ENCODE measurements at places on chromosomes 16 and 17.

- no peak for DNase-seq
Observed at GRCh38 chr17:79985361-79985942, 50.2 kb downstream of the TBC1D16 start.

- DNase-seq = no peak
Observed at GRCh38 chr16:57071831-57072582, 20.4 kb upstream of the CPNE2 start.

- no peak for DNase-seq
Observed at GRCh38 chr16:3577302-3577752, at the start of gene NLRC3. NLRC3 (minus strand) TSS chr16:3577403; CDS start chr16:3565036, 12,367 bp downstream.

DNA sequence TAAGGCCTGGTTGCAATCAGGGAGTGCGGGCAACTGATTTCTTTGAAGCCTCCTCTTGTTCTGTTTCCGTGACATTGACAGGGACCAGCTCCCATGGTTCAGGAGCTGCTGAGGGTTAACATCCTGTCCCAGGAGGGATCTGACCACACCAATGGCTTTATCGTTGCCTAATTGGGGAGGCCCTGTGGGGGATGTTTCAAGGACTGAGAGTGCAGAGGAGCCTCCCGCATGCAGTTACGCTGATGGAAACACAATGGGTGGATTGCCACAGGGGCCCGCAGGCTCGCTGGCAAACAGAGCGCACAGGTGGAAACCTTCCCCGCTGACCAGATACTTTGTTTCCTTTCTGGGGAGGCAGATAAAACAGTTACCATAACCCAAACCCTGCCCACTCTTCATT, 23.8 kb upstream of the ABCC1 start:
- DNase-seq = no peak

DNA sequence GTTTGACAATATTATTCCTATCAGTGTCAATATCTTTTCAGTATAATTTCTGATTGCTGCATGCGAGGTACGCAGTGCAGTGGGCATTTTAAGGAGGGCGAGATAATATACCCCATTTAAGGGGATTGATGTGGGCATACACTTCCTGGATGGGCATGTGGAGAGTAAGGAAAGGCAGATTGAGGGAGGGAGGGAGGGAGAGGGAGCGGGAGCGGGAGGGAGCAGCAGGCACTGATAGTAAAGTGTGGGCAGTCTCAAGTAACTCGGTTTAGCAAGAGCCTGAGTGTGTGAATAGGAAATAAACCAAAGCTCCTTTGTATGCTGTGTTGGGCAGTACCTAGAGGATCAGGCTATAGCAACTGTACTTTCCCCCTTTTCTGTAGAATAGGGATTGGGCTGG, 5.1 kb downstream of the BPTF start:
- DNase-seq = no peak

DNA sequence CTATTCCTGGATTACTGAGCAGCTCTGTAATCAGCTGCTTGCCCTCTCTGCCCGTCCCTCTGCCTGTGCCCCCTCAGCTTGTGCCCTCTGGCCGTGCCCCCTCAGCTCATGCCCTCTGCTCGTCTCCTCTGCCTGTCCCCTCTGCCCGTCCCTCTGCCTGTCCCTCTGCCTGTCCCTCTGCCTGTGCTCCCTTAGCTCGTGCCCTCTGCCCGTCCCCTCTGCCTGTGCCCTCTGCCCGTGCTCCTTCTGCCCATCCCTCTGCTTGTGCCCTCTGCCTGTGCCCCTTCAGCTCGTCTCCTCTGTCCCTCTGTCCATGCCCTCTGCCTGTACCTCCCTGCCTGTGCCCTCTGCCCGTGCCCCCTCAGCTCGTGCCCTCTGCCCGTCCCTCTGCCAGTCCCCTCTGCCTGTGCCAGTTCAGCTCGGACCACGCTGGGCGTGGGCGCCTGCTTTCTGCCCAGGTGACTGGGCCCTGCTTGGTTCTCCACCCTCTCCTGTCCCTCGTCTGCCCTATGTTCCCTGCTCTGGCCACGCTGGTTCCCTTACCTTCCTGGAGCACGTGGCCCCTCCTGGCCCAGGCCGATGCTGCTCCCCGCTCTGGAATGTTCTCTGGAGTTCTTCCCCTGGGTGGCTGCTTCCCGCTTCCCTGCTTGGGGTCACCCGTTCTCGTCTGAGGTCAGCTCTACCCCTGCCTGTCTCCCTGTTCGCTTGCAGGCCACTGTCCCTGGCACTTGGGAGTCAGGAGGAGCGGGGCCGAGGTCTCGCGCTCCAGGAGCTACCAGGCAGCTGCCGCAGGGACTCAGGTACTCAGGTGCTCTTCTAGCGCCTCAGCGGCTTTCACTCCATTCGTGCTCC, 63.9 kb downstream of the BANP start:
- DNase-seq = no peak

Measured in adrenal gland (tissue), 19 donors.